Neural progenitor cell (in vitro differentiated cells): ENCODE measurements at places on chromosomes 11 and 22. TPM values are rescaled to one million over a fixed set of nuclear protein-coding genes. Genes with fewer than 3 reads are reported as not detected.

DNA sequence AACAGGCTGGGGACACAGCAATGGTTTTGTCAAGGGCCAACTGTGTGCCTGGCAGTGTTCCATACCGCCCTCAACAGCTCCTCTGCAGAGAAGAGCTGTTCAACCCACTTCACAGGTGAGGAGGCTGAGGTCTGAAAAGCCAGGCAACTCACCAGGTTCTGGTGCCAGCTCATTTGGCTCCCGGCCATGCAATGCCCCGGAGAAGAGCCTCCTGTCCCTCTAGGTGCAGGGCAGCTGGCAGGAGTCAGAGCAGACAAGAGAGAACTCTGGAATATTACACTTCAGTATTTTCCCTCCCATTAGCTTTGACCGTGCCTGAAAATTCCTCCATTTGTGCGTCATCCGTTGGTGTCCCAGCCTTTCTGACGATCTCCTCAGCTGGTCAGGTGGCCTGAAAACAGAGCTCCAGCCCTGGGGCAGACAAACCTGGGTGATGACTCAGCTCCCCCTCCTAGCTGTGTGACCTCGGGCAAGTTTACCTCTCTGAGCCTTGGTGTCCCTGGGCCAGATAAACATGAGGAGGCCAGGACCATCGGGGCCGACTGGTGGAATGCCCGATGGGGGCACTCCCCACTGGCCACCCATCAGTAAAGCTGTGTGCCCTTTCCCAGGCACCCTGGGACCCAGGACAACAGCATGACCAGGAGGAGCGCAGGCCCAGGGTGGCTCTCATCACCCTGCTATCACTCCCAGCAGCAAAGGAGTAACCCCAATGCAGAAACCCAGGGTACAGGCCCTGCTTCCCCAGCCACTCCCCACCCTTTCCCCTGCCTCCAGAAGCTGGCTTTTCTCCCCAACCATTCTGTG lies 9.6 kb upstream of the C1QTNF6 start:
- no peak for DNase-seq
- H3K36me3 ChIP-seq, result no peaks in the 10 kb centered on the region
- H3K4me1 ChIP-seq, result no peaks in the 10 kb centered on the region
- H3K4me3 ChIP-seq, result peak overlapping the region; percentile 60

ZDHHC13 gene
- total RNA-seq, result 27.0 and 43.4 TPM in 2 replicates

CHRM1 gene
- total RNA-seq, result not detected in 2 replicates

DNA sequence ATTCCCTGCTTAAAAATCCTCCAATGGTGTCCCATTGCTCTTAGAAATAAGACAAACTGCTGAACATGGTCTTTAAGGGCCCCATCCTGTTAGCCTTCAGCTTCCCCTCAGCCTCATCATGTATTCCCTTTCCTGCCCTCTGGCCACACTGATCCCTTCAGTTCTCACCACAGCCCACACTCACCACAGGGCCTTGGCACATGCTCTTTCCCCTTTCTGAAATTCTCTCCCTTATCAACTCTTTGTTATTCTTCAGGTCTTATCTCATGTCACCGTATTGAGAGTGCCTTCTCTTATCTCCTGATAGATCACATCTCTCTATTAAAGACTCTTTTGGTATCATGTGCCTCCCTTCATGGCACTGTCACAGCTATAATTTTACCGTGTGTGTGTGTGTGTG lies 167.8 kb upstream of the MPPED2 start:
- no peaks in the 10 kb centered on the region for H3K36me3 ChIP-seq
- DNase-seq, result no peak
- H3K27me3 ChIP-seq, result peaks cover 41% of the 10 kb centered on the region
- H3K27ac ChIP-seq, result no peak overlapping the region

- H3K36me3 ChIP-seq, result no peaks in the 10 kb centered on the region
- no peaks in the 10 kb centered on the region for H3K27me3 ChIP-seq
- H3K27ac ChIP-seq, result no peak overlapping the region
- H3K4me1 ChIP-seq, result no peaks in the 10 kb centered on the region
- H3K4me3 ChIP-seq, result no peak overlapping the region
These were observed 52.6 kb upstream of the NAV2 start for GRCh38 chr11:19660076-19660475.

- H3K4me1 ChIP-seq, result peaks cover 7% of the 10 kb centered on the region
- H3K27ac ChIP-seq, result no peak overlapping the region
- no peaks in the 10 kb centered on the region for H3K36me3 ChIP-seq
These were observed 18.4 kb downstream of the KCNJ5 start for GRCh38 chr11:128909438-128910125.

- no peak overlapping the region for H3K27ac ChIP-seq
- H3K27me3 ChIP-seq, result no peaks in the 10 kb centered on the region
- H3K4me1 ChIP-seq, result peaks cover 12% of the 10 kb centered on the region
- H3K4me3 ChIP-seq, result no peak overlapping the region
- no peak for DNase-seq
These were observed 55.5 kb upstream of the CD5 start for GRCh38 chr11:61046833-61047232.

DNA sequence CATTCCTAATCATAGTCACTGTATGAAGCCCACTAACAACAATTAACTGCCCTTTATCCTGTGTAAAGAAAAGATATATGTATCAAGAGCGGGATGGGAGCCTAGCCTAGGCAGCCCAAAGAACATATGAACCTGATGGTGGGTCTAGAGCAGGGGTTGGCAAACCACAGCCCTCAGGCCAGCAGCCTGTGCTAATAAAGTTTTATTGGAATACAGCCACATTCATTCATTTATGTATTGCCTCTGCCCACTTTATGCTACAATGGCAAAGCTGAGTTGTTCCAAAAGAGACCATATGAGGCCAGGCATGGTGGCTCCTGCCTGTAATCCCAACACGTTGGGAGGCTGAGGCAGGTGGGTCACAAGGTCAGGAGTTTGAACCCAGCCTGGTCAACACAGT lies 13.5 kb downstream of the PRR14L start:
- no peak overlapping the region for H3K4me3 ChIP-seq
- no peak overlapping the region for H3K27ac ChIP-seq
- no peaks in the 10 kb centered on the region for H3K36me3 ChIP-seq
- DNase-seq, result no peak
- H3K4me1 ChIP-seq, result no peaks in the 10 kb centered on the region

DNA sequence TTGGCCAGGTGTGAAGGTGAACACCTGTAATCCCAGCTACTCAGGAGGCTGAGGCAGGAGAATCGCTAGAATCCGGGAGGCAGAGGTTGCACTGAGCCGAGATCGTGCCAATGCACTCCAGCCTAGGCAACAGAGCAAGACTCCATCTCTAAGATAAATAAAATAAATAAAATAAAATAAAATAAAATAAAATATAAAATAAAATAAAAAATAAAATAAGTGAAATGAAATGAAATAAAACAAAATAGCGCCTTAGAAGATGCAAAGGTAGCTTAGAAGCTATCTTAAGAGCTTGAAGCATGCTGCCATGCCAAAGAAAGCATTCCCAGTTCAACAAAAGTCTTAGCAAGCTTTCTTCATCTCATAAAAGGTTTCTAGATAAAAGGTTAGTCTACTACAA lies 6.9 kb upstream of the APOBEC3C start:
- no peaks in the 10 kb centered on the region for H3K27me3 ChIP-seq
- no peaks in the 10 kb centered on the region for H3K36me3 ChIP-seq
- H3K4me1 ChIP-seq, result no peaks in the 10 kb centered on the region
- DNase-seq, result no peak
- H3K27ac ChIP-seq, result no peak overlapping the region
- no peak overlapping the region for H3K4me3 ChIP-seq

DNA sequence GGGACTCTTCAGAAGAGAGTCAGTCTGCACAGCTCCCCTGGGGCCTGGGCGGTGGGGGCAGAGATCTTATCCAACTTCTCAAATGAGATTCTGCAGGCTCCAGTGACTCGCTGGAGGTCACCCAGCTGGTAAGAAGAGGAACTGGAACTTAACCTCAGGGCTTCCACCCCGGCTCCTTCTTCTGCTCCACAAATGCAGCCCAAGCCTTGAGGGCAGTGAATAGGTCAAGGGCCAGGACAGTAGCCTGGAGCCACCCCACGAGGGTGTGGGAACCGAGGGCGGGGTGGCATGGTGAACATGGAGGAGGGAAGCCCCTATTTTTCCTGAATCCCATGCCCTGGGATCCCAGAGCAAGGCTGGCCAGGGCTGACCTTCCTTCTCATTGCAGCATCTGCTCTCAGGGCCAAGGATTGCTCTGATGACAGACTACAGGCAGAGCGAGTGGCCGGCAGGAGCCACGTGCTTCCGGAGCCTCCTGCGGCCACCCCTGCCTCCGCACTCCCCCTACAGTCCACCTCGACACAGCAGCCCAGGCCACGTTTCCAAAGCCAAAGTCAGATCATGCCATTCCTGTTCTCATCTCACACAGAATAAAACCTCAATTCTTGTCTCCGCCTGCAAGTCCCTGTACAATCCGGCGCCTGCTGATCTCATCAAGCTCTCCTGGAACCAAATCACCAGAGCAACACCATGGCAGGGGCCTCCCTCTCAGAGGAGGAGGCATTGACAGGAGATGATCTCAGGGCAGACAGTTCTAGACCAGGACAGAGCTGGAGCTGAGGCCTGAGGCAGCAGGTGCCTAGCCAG lies 21.1 kb upstream of the UPK3A start:
- H3K4me3 ChIP-seq, result no peak overlapping the region
- DNase-seq, result peak; percentile 80
- H3K4me1 ChIP-seq, result no peaks in the 10 kb centered on the region
- H3K36me3 ChIP-seq, result no peaks in the 10 kb centered on the region
- H3K27me3 ChIP-seq, result no peaks in the 10 kb centered on the region

DNA sequence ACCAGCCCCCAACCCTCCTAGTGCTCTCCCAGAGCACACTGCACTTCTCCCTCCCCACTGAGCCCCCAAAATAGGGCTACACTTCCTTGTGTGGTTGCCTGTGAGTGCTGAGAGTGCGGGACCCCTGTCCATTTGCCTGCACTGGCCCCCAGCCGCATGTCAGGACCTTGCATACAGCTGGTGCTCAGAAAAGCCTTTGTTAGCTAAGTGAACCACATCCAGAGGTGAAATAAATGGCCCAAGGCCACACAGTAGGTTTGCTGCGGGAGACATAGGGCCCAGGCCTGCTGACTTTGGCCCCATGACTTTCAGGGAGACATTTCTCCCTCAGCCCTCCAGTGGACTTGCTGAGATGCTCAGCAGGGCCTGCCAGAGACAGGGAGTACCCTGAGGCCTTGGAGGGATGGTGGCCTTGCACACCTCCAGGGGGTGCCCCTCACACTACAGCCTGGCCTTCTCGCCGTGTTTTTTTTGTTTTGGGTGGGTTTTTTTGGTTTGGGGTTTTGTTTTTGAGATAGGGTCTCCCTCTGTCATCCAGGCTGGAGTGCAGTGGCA lies 10.2 kb downstream of the SSTR3 start:
- no peaks in the 10 kb centered on the region for H3K4me1 ChIP-seq
- no peaks in the 10 kb centered on the region for H3K36me3 ChIP-seq
- no peak overlapping the region for H3K4me3 ChIP-seq
- H3K27ac ChIP-seq, result no peak overlapping the region
